T-cell (primary cell): ENCODE measurements at places on chromosomes 5 and 9. TPM values are rescaled to one million over a fixed set of nuclear protein-coding genes. Genes with fewer than 3 reads are reported as not detected.
A peak's percentile ranks its signal among the peaks of the same experiment; 100 is the strongest.

DNA sequence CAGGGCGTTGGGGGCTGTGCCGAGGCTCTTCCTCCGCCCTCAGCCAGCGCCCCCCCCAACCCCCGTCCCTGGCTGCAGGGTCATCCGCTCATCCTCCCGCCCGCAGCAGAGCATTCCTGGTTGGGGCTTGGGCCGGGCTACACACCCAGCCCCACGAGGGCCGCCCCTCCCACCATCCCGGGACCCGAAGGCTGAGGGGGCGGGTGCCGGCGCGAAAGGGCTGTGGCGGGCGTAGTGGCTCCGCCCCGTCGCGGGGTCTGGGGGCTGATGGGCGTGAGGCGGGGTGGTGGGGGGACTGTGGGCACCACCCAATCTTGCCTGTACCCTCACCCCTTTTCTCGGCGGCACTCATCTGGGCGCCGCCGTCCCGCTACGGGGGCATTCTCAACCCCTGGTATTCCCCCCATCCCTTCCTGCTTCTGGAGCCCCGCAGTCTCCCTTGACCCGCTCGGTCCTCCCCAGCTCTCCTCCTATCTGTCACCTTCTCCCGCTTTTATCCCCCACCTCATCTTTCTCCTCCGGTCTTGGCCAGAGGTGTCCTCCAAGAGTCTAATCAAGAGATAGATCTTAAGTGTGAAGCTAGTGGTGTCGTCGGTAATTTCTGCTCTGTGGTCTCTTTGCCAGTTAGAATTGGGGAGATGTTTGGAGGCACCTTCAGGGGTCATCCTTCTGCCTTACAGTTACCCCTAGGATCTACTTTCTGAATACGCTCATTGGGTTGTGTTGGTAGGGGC is 1.6 kb downstream of the FER start:
- no peak for DNase-seq
- peak overlapping the region; percentile 56 for H3K27ac ChIP-seq
- no peaks in the 10 kb centered on the region for H3K27me3 ChIP-seq
- H3K4me3 ChIP-seq, result peak overlapping the region; percentile 87

- no peak overlapping the region for H3K4me3 ChIP-seq
- DNase-seq, result no peak
- no peaks in the 10 kb centered on the region for H3K36me3 ChIP-seq
Observed at GRCh38 chr9:124133727-124134126, 122.2 kb downstream of the LHX2 start.

DNA sequence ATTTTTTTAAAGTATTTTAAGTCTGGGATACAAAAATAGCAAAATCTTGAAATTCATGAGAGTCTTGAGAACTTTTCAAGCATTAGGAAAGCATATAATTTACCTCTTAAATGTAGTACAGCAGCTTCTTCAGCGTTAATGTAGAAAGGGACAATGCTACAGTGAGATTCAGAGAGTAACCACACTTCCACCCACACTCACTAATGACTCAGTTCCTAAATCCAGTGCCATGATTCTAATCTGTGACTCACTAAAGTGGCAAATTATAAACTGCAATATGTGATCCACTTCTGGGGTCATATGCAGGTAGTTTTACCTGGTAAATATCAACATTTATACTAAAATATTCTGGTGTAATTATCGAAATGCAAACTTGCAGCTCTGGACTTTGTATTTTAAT is 434.5 kb upstream of the TUSC1 start:
- no peaks in the 10 kb centered on the region for H3K27me3 ChIP-seq
- no peak for DNase-seq
- no peaks in the 10 kb centered on the region for H3K36me3 ChIP-seq
- H3K4me1 ChIP-seq, result no peaks in the 10 kb centered on the region

GRCh38 chr9:115414561-115414960 is 296.6 kb upstream of the TNC start:
- H3K27me3 ChIP-seq, result peaks cover 7% of the 10 kb centered on the region
- DNase-seq, result no peak
- H3K4me1 ChIP-seq, result no peaks in the 10 kb centered on the region
- no peak overlapping the region for H3K4me3 ChIP-seq

GRCh38 chr5:103915081-103915480 is 352.5 kb upstream of the NUDT12 start:
- no peak for DNase-seq
- H3K4me1 ChIP-seq, result no peaks in the 10 kb centered on the region
- H3K27ac ChIP-seq, result no peak overlapping the region
- H3K36me3 ChIP-seq, result no peaks in the 10 kb centered on the region

Gene JAKMIP2
- 1.8 TPM for total RNA-seq

Gene SLC27A6
- total RNA-seq, result 0.13 TPM

Gene BHMT2
- not detected for total RNA-seq

Gene RNF130
- 16.5 TPM for total RNA-seq

Gene MACROH2A1
- total RNA-seq, result 118 TPM

Gene LHX6
- not detected for total RNA-seq
